Frontal cortex (tissue), 4 donors: ENCODE measurements at places on chromosomes 6 and 20. TPM values are rescaled to one million over a fixed set of nuclear protein-coding genes. Genes with fewer than 3 reads are reported as not detected.

The HLA-DRB1 gene
- total RNA-seq: 3.7 TPM

The FOXC1 gene
- total RNA-seq: 4.1 TPM

The CALHM6 gene
- 4.5 TPM for total RNA-seq

The AVP gene
- total RNA-seq: not detected

The MYT1 gene
- 6.9 TPM for total RNA-seq

DNA sequence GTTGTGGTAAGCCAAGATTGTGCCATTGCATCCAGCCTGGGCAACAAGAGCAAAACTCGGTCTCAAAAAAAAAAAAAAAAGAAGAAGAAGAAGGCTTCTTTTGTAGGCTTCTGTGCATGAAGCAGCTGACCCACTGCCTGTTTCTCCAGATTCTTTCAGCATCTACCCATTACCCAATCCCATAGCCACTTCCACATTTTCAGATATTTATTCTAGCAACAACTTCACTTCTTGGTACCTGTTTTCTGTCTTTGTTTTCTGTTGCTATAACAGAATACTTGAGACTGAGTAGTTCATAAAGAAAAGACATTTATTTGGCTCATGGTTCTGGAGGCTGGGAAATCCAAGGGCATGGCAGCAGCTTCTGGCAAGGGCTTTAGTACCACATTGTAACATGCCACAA lies 95.3 kb upstream of the SGK1 start:
- DNase-seq: no peak

GRCh38 chr20:50133474-50134217 lies 19.9 kb downstream of the PEDS1 start:
- DNase-seq: no peak

DNA sequence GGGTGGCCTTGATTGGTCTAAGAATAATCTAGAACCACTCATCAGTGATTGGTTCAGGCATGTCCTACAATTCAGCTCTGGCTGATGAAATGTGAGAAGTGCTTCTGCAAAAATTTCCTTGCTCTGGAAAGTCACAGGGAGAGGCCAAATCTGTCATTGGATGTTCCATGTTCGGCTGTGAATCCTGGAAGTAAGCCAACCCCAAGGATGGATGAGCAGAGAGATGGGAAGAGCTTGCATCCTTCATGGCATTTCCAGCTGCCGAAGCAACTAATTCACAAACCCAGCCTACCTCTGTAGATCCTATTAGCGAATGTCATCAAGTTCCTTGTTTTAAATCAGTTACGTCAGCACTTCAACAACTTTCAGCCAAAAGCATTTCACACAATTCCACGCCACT lies 187.2 kb upstream of the SOX4 start:
- DNase-seq: no peak

DNA sequence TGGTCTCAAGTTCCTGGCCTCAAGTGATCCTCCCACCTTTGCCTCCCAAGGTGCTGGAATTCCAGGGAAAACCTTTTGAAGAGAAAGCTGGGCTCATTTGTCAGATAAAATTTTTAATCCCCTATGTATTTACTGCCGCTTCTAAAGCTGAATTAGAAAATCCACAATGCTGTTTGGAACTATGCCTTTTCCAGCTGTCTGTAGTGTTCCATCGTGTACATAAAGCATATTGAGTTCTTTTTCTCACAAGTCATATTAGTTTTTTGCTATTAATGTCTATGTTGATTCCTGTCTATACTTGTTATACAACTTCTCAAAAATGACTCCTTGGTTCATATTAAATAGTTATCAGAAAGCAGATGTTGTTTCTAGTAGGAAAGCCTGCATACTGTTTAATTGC lies 47.1 kb downstream of the PEX7 start:
- no peak for DNase-seq

DNA sequence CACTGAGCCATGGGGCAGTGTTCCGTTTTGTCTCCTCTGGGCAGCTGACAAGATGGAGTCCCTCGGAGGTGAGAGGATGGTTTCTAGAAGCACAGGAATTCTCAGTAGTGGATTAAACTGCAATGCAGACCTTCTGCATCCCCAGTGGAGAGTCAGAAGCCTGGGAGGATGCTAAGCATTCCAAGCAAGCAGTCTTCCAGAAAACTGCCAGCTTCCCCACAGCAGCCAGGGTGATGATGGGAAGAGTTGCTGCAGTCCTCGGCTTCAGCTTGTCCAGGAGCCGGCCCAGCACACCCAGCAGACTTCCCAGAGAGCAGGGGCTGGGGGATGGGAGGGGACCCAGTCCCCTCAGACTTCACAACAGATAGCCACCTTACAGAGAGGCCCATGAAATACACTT lies 163.6 kb downstream of the LY86 start:
- DNase-seq: no peak

DNA sequence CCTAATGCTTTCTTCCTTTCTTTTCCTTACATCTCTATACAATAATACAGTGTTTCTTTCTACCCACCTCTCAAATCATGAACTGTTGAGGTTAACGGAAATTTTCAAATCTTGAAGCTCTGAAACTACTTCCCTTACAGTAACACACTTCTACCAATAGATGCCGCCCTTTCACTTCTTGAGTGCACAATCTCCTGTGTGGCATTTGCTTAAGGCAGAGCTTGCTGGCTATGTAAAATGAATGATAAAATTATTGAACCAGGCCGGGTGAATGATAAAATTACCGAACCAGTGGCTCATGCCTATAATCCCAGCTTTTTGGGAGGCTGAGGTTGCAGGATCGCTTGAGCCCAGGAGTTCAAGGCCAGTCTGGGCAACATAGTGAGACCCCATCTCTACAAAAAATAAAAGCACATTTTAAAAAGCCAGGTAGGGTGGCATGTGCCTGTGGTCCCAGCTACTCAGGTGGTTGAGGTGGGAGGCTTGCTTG lies 56.8 kb downstream of the KCNS1 start:
- DNase-seq: no peak

- DNase-seq: no peak
Measured at GRCh38 chr6:114282292-114282691, 60.5 kb downstream of the HS3ST5 start.
